ENCODE measurements at places on chromosomes 2 and 18.

DNA sequence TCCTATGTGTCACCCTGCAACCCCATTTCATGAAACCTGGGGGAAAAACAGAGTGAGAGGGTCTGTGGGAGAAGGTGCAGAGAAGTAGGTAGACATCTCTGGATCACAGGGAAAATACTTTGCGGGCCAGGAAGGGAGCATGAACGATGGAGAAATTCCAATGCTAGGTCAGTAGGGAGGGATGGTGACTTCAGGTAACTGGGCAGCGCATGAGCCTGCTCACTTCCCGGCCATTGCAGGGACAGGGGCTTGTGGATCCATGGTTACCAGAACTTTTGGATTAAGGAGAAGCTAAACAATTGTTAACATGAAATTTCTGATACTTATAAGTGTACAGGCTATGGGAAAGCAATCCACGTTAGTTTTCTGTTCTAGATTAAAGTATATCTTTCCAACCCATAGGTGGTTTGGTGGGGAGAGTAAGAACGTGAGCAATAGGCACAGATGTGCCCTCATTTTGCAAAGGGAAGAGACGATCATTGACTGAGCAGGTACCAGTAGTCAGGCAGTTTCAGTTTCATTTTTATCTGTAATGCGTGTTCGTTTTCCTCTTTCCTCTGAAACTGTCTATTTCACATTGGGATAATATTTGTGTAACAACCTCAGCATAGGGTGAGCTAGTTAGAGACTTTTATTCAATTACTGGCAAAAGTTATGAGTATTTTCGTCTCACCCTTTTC, 65.0 kb downstream of the NYAP2 start:
- no peak for DNase-seq

GRCh38 chr18:68178921-68179320, 536.0 kb downstream of the TMX3 start:
- no peak for DNase-seq

DNA sequence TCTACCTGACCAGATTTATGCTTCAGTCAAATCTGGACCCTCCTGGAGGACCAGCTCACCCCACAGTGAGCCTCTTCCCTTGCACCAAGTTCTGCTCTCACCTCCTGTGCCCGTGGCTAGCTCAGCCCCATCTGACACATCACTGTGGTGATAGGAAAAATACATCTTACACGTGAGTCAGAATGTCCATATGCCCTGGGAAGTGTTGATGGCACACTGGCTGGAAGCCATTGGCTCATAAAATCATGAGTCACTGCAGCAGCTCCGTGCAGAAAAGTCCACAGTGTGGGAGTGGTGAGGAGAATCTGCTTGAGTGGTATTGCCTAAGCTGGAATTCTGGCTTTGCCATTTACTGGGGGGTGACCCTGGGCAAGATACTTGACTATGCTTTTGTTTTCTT, 42.6 kb upstream of the RAPGEF4 start:
- DNase-seq: peak; percentile 99

DNA sequence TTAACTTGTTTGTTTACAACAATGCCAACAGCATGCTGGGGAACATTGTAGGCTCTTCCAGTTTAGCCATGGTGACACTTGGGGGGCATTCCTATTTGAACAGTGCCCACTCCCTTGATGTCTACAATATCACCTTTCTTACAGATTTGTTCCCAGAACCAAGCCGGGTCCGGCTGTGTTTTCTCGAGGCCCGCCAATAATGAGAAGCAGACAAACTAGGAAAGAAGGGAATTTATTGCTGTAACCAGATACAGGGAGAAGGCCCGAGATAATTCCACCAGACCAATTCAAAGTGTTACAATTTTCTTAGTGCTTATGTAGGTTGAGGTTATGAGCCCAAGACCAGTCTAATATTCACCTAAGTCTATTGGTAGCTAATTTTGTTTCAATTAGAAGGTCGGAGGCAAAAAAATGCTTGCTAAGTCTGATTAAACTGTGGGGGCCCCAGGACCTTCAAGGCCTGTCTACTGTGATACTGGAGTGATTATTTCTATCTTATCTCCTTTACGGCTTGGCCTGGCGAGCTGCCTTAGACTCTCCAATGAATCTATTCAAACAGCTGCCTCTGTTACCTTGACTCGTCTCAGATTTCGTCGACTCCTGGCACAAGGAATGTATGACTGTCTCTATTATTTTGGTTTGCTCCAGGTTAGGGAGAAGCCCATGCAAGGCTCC, 59.1 kb upstream of the PSME4 start:
- DNase-seq: no peak

GRCh38 chr18:23239885-23240608, 104.8 kb downstream of the CABLES1 start:
- no peak for DNase-seq

GRCh38 chr18:36428431-36429029, 131.0 kb downstream of the FHOD3 start:
- DNase-seq: no peak

DNA sequence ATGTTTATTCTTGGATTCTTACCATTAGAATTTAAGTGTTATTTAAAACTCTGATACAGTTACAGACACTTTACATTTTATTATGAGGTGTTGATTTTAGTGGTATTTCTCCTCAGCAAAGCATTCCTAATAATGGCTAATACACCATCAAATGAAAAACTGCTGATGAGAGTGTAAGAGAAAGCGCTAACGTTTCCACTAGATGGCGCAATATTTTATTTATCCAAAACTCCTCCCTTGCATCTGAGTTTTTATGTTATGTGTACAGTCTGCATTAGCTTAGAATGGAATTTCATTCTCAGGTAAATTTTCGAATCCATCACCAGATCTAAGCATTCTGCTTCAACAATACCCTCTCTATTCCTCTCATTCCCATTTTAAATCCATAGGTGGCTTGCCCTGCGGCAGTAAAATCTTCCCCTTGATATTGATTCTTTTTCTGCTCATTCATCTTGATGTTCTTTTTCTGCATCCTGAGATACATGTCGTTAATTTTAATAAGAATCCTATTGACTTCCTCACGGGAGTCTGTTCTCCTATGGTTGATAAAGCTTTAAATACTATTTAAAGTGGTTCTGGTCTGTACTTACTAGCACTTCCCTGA, 53.9 kb downstream of the PRKRA start:
- DNase-seq: peak; percentile 59

DNA sequence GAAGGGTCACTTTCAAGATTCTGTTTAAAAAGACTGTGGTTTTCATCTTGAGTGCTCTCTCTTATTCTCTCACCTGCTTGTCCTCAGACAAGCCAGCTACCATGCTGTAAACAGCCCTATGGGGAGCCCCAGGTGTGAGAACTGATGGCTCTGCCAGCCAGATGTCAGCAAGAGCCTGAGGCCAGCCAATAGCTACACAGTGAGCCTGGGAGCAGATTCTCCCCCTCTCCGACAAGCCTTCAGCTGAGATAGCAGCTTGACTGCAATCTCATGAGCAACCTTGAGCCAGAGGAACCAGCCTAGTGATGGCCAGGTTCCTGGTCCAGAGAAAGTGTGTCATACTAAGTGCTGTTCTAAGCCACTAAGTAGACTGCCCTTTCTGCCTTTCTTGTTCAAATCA, 272.1 kb downstream of the NAPG start:
- no peak for DNase-seq

GRCh38 chr2:101752716-101753616, 55.5 kb downstream of the MAP4K4 start:
- no peak for DNase-seq

GRCh38 chr2:225737556-225737955, 338.0 kb downstream of the NYAP2 start:
- DNase-seq: no peak

DNA sequence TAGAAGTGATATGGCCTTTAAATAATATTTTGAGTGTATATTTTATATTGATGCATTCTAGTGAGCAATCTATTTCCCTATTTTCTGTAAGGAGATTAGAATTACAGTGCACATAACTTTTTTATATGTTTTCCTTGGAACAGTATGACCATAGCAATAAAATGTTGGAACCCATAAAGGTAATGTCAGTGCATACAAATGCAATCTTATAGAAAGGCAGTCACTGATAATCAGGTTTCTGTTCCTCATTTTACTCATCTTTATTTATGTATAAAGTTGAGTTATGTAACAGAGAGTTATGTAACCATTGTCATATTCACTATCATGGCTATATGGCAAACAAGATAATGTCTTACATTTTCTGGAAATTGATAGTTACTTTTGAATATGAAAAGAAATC, 179.9 kb upstream of the NETO1 start:
- no peak for DNase-seq

DNA sequence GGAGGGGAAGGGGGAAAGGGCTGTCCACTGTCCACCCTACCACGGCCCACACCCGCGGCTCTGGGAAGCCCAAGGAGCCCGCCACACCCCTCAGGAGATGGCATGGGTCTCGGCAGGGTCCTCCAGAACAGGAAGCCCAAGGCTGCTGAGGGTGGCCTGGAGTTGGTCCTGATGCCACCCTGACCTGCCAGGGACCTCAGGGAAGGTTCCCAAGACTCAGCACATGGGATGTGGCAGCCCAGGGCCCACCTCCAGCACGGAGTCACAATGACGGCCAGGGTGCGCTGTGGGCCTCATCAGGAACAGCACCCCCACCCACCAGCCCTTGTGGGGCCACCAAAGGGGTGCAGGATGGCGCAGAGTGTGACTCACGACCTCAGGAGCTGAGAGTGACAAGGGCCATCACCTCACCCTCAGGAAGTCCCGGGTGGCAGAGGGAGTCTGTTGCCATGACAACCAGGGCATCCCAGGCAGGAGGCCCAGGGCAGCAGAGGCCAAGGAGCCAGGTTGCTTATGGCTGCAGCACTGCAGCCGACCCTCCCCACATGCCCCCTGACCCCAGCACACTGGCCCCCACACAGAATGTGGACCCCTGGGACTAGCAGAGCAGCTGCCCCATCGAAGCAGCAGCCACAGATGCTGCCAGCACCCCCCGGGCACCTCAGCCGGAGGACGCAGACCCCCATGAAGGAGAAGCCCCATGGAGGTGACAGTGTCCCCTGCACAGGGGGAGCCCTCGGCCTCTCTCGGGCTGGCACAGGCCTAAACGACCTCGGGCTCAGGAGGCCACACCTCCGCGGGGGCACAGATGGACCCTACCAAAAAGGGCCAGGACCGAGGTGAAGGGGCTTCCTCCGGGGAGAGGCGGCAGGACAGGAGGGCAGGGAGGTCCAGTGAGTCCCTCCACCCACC, 34.3 kb downstream of the KIF1A start:
- DNase-seq: no peak

- peak; percentile 0 for DNase-seq
These were observed 58.9 kb upstream of the CTNNA2 start for GRCh38 chr2:79453918-79454317.

DNA sequence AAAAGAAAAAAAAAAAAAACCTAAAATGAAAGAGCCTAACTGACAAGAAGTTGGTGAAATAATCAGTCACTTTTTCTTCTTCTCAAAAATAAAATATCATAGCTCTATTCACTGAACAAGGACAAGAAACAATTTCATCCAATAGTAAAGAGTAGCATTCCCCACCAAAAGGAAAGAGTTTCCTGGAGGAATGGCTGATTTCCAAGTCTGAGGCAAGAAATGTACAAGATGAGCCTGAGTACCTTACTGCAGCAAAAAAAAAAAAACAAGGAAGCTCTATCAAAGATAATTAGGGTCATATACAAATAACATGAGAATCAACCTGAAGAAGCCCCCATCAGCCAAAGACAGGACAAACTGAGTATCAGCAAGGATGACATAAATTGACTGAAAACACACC, 11.5 kb downstream of the ROCK1 start:
- no peak for DNase-seq

All from fibroblast of villous mesenchyme (primary cell).